Cardiac fibroblast (primary cell): ENCODE measurements at places on chromosomes 12 and 14.
A peak's percentile ranks its signal among the peaks of the same experiment; 100 is the strongest.

DNA sequence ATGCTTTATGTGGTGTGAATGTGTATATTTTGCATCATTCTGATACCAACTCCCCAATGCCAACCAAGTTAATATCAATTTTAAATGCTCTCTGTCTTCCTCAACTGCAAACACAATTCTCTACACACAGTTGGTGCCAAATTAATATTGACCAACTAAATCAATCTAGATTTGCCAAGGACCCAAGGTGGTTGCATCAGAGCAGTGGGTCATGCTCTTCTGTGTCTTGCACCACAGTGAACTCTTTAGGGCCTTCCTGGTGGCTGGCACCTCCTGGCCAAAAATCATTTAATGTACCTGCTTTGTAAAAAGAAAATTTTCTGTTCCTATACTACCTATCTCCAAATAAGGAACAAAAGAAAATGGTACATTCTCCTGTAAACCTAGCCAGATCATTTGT lies 14.1 kb downstream of the COQ10A start:
- no peak for DNase-seq

DNA sequence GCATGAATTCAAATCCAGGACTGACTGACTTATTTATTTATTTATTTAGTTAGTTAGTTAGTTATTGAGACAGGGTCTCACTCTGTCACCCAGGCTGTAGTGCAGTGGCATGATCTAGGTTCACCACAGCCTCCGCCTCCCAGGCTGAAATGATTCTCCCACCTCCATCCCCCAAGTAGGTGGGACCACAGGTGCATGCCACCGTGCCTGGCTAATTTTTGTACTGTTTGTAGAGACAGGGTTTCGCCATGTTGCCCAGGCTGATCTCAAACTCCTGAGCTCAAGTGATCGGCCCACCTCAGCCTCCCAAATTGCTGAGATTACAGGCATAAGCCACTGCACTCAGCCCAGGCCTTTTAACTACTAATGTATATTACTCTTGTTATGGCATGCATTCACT lies 36.0 kb downstream of the BTG1 start:
- DNase-seq = no peak

- DNase-seq = no peak
Observed at GRCh38 chr12:52515927-52516831, 4.0 kb downstream of the KRT5 start.

DNA sequence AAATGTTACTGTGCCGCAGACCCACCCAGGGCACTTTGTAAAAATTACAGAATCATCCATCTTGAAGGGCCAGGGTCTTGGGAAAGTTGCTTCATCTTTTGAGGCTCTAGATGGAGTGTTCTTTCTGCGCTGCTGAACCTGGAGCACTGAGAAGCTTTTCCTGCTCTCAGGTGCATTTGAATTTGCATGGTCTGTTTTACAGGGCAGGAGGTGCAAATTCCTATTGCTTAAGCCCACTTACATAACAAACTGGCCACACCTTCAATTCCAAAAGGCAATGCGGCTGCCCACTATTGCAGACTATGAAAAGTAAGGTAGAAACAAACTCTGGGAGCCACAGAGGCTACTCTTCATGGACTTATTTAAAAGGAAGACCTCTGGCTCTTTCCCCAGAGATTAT lies 254.8 kb downstream of the CACNA1C start:
- DNase-seq = no peak

GRCh38 chr12:32517966-32518365 lies 118.6 kb downstream of the FGD4 start:
- DNase-seq = no peak

GRCh38 chr14:98131406-98131805 lies 1140.6 kb downstream of the BCL11B start:
- DNase-seq = no peak

DNA sequence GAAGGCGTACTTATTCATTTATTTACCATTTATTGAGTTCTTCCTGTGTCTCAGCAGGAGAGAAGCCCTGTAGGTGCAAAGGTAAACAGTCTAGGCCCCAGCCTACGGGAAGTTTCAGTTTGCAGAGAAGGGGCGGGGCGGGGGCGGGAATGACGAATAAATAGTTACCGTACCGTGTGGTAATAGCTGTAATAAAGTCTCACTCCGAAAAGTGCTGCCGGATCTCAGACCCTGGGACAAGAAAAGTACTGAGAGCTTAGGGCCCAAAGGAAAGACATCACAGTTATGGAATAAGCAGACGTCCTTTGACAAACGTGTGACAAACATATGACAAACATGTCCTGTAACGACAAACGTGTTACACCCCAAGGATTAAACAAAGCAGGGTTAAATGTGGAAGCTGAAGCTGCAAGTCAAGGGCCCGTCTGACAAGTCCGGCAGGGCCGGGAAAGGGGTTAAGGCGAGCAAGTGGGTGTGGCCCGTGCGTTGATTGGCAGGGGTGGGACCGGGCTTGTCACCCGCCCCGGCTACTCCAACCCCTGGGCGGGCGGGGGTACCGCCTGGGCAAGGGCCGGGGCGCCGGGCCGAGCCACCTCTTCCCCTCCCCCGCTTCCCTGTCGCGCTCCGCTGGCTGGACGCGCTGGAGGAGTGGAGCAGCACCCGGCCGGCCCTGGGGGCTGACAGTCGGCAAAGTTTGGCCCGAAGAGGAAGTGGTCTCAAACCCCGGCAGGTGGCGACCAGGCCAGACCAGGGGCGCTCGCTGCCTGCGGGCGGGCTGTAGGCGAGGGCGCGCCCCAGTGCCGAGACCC lies at the start of gene LRP10:
Gene LRP10, plus strand, starts transcription at position 517 of the 809 bp plus-strand sequence. CDS start 564 bp downstream, outside the sequence.
- peak; percentile 92 for DNase-seq

DNA sequence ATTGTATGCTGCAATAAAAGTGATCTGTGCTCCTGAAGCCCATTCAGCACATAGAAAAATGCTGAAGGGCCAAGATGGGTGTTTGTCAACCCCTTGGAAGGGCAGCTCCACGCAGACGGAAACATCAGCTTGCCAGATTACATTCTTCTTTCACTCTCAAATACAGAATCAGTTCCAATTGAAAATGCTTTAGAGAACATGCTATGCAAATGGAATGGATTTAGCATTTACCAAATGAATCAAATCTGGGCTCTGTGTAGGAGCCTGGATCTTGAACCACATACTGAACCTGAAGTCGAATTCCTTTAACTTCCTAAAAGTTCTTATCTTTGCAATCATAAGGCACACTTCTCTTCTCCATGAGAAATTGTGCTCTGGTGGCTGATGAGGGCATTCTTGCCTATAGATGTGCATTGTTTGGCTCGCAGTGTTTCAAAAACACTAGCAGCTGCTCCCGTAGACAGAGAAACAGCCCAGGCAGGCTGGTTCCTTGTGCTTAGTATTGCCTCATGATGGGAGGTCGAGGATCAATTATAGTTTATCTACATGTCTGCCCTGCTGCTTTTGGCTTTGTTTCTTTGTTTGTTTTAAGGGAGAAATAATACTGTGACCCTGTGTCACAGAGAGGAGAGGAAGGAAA lies 489.8 kb upstream of the FLRT2 start:
- DNase-seq = no peak

GRCh38 chr12:49827051-49827400 lies 1.2 kb downstream of the NCKAP5L start:
- DNase-seq = no peak

DNA sequence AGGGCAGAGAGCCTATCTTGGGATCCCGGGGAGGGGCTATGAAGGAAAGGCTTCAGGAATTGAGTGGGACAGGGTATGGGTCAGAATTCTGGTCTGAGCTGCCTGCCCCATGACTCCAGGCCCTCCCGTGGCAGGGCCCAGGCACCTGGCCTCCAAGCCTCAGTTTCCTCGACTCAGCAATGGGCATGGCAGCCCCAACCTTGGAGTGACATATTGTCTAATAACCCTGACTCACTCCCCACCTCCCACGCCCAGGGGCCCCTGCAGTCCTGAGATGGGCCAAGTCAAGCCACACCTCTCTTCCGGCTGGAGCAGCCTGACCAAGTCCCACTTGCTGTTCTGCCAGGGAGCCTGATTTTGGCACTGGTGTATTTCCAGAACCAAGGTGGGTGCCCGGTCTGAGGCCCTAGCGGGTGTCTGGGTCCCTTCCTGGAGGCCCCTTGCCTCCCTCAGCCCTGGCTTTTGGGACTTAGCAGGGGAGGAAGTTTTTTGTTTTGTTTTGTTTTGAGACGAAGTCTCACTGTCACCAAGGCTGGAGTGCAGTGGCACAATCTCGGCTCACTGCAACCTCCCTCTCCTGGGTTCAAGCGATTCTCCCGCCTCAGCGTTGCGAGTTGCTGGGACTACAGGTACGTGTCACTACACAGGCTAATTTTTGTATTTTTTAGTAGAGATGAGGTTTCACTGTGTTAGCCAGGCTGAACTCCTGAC lies 40.3 kb upstream of the RCOR1 start:
- peak; percentile 80 for DNase-seq

GRCh38 chr12:90333424-90333823 lies 621.6 kb downstream of the CCER1 start:
- DNase-seq = peak; percentile 21

- DNase-seq = no peak
Observed at GRCh38 chr14:76701981-76702380, 59.3 kb upstream of the VASH1 start.

- peak; percentile 14 for DNase-seq
Observed at GRCh38 chr12:531951-532585, 72.3 kb downstream of the B4GALNT3 start.

GRCh38 chr12:68113644-68114043 lies 45.9 kb downstream of the IFNG start:
- no peak for DNase-seq

DNA sequence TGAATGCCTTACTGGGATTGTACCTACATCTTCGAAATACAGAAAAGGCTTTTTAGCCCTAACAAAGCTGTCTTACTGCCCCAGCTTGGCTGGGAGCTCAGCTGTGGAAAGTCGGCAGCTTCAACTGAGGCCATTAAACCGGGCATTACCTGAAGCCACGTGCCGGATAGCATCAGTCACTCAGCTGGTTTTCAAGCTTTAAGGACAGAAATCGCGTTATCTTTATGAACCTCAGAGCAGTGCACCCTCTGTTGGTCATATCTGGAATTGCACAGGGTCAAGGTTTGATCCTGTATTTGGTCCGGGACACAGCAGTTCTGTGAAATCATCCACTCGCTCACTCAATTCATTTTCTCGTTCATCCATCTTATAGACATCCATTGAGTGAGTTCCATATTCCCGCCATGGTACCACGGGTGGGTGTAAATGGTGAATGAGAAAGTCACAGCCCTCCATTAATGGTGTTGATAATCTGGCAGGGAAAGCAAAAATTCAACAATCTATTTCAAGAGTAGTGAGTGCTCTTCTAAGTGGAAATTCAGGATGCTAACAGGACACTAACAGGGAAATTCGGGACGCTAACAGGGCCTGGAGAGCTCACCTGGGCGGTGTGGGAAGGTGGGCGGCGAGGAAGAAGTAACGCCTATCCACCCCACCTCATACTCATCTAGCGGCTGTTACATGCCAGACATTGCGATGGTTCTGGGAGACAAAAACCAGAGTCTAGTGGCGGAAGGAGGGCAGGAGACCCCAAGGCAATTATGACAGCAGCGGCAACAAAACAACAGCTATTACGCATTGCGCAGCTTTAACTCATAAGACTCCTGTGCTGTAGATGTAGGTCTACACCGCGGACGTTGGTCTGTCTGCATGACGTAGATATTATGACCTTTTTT lies 60.6 kb upstream of the TCL1A start:
- peak; percentile 54 for DNase-seq

GRCh38 chr12:123929946-123930583 lies 42.6 kb downstream of the CCDC92 start:
- DNase-seq = no peak

- no peak for DNase-seq
Observed at GRCh38 chr14:29163109-29163508, 396.5 kb downstream of the FOXG1 start.

- no peak for DNase-seq
Observed at GRCh38 chr12:123948401-123948795, 24.2 kb downstream of the CCDC92 start.

DNA sequence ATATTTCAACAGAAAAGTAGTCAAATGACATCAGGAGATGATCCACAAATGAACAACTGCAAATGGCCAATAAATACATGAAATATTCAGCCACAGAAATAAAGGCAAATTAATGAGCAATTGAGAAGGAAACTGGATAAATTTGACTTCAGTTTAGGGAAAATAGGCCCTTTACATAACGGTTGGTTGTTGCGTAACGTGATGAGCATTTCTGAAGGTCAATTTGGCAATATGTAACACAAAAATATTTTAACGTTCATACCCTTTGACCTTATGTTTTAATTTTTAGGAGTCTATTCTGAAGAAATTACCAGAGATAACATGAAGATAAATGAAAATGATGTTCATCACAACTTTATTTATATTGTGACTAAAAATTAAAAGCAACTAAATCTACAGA lies 14.7 kb upstream of the MSRB3 start:
- no peak for DNase-seq

GRCh38 chr12:21413369-21414277 lies 23.8 kb upstream of the PYROXD1 start:
- DNase-seq = peak; percentile 31

DNA sequence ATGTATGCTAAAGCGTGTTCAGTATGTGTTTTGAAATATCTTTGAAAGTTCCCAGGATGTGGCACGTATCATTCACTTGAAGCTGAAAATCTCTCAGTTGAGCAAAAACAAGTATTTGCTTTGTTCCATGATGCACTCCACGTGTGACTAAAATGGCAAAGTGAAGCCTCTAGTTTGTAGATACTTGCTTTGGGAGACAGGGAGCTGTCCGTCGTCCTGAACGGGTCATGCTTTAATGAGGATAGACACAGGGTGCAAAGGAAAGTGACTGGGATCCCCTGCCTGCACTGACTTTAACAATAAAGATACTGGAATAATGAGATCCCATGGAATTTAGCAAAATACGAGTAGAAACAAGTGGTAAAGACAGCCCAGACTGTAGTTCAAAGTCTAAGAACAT lies 991.4 kb downstream of the NRXN3 start:
- DNase-seq = peak; percentile 14

- no peak for DNase-seq
Observed at GRCh38 chr12:132698341-132698740, 11.0 kb downstream of the PXMP2 start.

DNA sequence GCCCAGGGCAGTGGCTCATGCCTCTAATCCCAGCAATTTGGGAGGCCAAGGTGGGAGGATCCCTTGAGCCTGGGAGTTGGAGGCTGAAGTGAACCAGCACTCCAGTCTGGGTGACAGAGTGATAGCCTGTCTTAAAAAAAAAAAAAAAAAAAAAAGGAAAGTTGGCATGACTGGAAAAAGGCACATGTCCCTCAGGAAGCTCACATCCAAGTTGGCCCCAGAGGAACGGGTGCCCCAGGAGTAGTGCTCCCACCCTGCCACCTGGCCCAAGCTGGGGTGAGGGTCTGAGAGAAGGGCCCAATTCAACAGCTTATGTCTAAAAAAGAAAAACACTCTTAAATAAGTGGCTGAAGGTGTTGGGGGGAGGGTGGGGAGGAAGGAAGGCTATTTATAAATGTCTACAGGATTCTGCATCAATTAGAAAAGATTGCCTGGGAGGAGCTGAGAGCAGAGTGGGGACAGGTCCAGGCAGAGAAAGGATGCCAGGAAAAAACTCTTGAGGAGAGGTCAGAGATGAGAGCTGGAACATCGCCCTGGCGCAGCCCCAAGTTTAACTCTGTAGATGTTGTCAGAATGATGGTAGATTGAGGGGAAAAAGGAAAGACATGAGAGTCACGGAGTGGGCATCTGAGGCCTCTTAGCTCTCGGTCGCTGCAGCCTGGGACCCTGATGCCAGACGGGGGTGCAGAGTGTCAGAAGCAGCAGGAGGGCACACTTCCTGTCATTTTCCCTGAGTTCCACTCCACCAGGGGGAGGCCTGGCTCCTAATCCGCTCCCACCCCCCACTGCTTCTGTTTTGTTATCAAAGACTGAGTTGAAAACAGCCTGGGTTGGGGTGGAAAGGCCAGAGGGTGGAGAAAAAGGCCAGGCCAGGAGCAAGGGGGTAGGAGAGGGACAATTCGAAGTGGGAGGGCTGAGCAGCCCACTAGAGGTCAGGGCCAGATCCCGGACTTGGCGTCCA lies 7.3 kb downstream of the SPRYD3 start:
- peak; percentile 35 for DNase-seq
